Activated CD4-positive, alpha-beta T cell treated with anti-CD3 and anti-CD28 coated beads, Interleukin-2, amount 50 U/mL, for 4 hours (primary cell): ENCODE measurements at places on chromosomes 2 and 18.

GRCh38 chr2:64447317-64448040 lies 6.5 kb upstream of the LGALSL start:
- DNase-seq, result no peak

GRCh38 chr2:99615247-99615771 lies 125.5 kb upstream of the REV1 start:
- DNase-seq, result no peak

- no peak for DNase-seq
Measured at GRCh38 chr2:10552871-10553245, 104.7 kb upstream of the ODC1 start.

- no peak for DNase-seq
Measured at GRCh38 chr18:57697426-57697825, 75.8 kb upstream of the NARS1 start.

DNA sequence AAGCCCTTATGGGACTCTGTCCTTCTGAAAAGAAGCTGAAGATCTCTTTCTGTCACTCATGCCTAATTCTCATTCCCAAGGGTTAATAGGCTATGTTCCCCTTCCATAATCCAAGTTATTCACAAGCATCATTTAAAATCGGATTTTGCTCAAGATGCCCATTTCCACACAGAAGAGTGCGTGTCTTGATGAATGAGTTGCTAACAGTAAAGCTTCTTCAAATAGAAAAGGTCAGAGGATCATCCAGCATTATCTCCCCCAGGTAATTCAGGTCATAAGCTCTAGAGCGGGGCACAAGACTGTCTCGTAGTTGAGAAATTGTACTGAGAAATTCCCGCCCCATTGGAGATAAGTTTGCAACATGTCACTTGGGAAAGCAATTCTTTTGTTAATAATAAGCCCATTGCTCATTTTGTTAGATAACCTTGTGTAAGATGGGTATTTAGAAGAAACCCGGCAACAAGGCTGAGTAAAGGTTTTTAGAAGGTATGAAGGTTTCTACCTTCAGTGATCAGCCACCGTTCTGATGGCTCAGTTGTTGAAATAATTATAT lies 290.7 kb upstream of the EPAS1 start:
- DNase-seq, result no peak

GRCh38 chr2:171670655-171671054 lies 16.6 kb upstream of the DYNC1I2 start:
- DNase-seq, result no peak

- no peak for DNase-seq
Measured at GRCh38 chr2:116160657-116161056, 1653.8 kb upstream of the DDX18 start.

DNA sequence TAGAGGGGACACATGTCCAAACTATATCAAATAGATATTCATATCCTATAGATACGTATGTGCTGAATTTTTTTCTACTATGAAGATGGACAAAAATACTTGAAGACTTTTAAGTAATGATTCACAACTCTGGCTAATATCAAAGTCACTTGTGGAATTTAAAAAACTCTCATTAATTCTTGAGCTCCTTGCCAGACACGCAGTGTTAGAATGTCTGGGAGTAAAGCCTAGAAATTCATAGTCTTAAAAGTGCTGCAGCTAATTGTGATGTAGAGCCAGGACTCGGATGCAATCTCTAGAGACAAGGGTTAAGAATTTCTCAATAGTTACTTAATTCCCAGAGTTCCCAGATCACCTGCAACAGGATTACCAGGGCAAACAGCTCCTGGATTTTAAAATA lies 107.4 kb downstream of the ARL6IP6 start:
- DNase-seq, result no peak

DNA sequence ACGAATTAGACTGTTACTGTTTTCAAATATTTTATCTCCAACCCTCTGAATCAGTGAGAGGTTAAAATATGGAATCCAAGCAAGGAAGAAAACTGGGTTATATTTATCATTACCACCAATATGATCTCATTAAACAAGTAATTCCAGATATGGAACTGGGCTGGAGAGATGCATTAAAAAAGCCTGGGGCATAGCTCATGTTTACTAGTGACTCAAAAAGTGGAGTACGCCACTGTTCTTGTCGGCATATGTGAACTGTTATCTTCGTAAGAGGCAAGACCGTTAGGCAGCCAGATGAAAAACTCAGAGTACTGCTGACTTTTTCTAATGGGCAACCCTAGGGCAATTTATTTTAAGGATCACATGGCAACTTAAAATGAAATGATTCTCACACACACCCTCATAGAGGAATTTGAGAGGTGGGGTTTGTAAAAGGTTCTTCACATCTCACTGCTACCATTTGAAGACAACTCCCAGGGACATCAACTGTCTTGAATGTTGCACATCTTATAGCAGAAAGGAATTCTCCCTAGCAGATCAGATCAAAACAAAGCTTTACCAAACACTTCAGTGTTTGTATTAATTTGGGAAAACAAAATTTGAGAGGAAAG lies 105.2 kb upstream of the TFCP2L1 start:
- no peak for DNase-seq

DNA sequence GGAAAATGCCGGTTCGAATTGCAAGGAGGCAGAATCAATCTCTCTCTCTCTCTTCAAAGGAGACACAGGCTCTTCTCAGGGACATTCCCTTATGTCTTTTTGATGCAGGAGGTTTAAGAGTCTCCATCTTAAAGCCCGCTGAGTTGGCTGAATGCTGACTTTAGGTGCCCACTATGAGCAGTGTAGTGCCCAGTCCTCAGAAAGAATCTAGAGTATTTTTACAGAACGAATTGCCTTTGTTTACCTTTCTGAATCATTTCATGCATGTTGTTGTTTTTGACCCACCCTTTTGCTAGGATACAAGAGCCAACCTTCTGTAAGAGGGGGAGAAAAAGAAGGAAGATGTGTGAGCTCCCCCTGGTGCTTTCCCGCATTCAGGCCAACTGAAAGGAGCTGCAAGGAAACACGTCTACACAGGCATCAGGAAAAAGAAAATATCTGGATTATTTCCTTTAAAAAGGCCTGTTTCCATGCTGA lies 193.5 kb upstream of the TCF4 start:
- no peak for DNase-seq

DNA sequence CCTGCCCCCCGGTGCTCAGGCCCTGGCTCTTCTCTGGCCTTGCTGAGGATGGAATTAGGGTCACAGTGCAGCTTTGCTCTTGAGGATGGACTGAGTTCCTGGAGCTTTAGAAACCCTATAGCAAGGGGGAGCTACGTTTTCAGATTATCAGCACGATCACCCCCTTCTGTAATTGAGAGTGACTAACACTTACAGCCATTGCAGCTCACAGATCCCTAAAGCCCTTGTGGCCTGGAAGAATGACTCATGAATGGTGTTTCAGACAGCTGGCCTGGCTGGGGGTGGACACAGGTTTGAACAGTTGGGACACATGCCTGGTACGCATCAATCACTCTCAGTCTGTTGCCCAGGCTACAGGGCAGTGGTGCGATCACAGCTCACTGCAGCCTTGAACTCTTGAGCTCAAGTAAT lies 79.7 kb upstream of the IGFBP5 start:
- no peak for DNase-seq

DNA sequence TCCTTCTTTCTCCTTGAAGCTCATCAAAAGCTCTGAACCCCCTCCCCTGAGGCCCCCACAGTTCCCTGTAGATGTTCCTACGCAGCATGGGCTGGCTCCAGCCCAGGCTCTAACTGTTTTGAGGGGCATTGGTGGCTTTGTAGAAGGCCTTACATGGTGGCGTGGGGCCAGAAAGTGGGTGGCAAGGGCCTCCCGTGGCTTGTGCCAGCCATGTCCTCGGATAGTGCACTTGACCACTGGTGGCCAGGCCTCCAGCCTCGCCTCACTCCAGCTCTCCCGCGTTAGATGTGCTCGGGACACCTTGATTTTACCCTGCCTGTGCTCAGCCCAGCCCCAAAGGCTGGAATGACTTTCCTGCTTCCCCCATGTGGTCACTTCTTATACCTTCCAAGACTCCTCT lies 92.9 kb downstream of the TWIST2 start:
- no peak for DNase-seq

DNA sequence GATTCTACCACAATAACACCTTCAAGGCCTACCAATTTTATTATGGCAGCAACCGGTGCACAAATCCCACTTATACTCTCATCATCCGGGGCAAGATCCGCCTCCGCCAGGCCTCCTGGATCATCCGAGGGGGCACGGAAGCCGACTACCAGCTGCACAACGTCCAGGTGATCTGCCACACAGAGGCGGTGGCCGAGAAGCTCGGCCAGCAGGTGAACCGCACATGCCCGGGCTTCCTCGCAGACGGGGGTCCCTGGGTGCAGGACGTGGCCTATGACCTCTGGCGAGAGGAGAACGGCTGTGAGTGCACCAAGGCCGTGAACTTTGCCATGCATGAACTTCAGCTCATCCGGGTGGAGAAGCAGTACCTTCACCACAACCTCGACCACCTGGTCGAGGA lies 17.1 kb downstream of the APCDD1 start:
- DNase-seq, result no peak

- no peak for DNase-seq
Measured at GRCh38 chr18:9726175-9726574, 18.1 kb downstream of the RAB31 start.
